Activated T-cell treated with anti-CD3 and anti-CD28 coated beads, Interleukin-2, amount 50 U/mL, for 1 hour (primary cell): ENCODE measurements at places on chromosomes 6 and 20.

- no peak for DNase-seq
Measured at GRCh38 chr6:152952866-152953509, 29.9 kb downstream of the FBXO5 start.

DNA sequence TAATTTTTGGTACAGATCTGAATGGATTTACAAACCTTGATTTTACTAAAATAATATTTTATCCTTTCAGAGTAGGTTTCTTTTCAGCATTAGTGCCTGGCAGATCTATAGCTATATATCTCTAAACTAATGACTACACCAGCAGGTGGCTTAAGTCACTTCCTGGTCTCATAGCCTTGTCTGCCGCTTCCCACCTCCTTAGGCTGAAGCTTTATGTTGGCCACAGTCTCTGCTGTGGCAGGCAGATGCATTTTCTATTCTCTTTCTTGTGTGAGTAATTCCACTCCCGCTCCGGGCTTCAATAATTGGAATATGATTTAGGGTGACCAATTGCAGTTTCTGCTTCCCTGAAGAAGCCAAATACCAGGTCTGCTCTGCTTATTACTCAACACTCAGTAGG, 226.8 kb upstream of the HS3ST5 start:
- DNase-seq, result no peak

DNA sequence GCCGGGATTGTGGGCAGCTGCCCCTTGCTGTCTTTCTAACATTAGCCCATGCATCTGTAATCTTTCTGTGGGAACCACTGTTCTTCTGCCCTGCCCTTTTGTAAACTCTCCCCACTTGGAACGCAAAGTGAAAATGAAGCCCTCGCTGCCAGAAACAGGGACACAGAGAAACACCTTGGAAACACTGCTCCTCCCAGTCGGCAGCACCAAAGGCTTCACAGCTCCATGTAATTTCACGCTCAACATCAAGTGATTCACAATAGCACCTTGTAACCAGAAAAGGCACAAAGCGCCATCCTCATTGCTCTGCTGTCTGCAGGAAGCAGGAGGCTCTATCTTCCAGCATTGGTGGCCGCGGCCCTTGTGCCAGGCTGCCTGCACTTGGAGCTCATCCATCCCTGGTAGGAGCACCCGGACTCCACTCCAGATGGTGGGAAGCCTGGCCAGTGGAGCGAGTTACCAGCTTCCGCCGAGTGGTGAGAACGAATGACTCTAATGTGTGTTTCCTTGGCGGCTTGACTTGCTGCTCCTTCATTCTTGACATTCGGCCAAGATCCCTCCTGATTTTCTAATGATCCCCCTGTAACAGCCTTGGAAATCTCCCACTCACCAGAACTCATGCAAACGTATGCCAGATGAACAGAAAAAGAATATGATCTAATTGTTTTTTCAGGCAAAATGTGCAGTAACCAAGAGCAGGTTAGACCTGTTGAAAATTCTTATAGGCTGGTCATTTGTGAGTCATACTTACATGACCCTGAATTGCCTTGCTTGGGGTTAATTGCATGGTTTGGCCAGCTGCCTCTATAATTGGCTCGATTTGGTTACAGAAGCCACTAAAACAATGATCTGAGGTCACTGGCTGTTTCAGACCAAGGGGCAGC, 169.1 kb upstream of the CDYL start:
- no peak for DNase-seq

- DNase-seq, result no peak
Measured at GRCh38 chr6:21749754-21750153, 156.2 kb downstream of the SOX4 start.

- DNase-seq, result no peak
Measured at GRCh38 chr6:169162752-169163407, 90.8 kb downstream of the THBS2 start.

DNA sequence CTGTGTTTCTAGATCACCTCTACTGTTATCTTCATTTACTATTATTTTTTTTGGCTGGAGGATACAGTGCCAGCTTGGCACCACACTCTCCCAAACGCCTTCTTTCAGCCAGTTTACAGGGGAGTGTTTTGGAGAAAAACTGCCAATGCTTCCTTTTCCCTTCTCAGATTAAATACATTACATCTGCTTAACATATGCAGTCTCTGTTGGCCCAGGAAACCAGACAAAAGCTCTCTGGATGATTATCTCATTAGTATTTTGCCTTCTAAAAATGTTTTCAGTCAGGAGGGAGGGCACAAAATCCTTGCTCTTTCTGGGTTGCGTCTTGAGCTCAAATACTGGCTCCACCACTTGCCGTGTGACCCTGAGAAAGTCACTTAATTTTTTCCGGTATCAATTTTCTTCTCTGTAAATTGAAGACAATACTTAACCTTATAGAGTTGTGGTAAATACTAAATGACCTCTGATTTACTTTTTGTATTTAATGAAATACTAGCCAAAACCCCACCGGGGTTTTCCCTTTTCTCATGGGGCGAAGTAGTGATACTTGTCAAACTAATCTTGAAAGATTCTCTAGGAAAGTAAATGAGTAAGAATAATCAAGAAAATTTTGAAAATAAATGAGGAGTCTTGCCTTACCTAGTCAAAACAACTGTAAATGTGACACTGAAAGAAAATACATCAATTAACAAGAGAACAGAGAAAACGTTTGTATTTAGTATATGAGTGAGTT, 146.2 kb downstream of the MMS22L start:
- DNase-seq, result no peak

GRCh38 chr20:46938434-46938833, 43.8 kb downstream of the EYA2 start:
- no peak for DNase-seq

GRCh38 chr6:1170794-1171193, 141.1 kb upstream of the FOXQ1 start:
- no peak for DNase-seq
